CD8-positive, alpha-beta memory T cell (primary cell): ENCODE measurements at places on chromosomes 7 and 10. TPM values are rescaled to one million over a fixed set of nuclear protein-coding genes. Genes with fewer than 3 reads are reported as not detected.

TMEM236 gene
- 0.09 TPM for total RNA-seq

NPSR1 gene
- total RNA-seq = not detected

GRCh38 chr10:35083242-35083641, 6.9 kb downstream of the CUL2 start:
- H3K4me1 ChIP-seq = peaks cover 14% of the 10 kb centered on the region
- H3K4me3 ChIP-seq = no peak overlapping the region
- no peak for DNase-seq
- peaks cover 4% of the 10 kb centered on the region for H3K36me3 ChIP-seq
- no peak overlapping the region for H3K27ac ChIP-seq

GRCh38 chr7:81704595-81704994, 65.3 kb downstream of the HGF start:
- DNase-seq = no peak
- no peaks in the 10 kb centered on the region for H3K36me3 ChIP-seq

- no peaks in the 10 kb centered on the region for H3K27me3 ChIP-seq
- DNase-seq = no peak
- no peaks in the 10 kb centered on the region for H3K4me1 ChIP-seq
- no peak overlapping the region for H3K27ac ChIP-seq
These were observed 29.4 kb upstream of the ANKRD30A start for GRCh38 chr10:37095792-37096573.

- peaks cover 5% of the 10 kb centered on the region for H3K4me1 ChIP-seq
- no peaks in the 10 kb centered on the region for H3K27me3 ChIP-seq
- H3K36me3 ChIP-seq = no peaks in the 10 kb centered on the region
- H3K4me3 ChIP-seq = no peak overlapping the region
These were observed 45.1 kb downstream of the CUX1 start for GRCh38 chr7:101862280-101863220.
